ENCODE measurements at places on chromosomes 2 and 18.
A peak's percentile ranks its signal among the peaks of the same experiment; 100 is the strongest.

DNA sequence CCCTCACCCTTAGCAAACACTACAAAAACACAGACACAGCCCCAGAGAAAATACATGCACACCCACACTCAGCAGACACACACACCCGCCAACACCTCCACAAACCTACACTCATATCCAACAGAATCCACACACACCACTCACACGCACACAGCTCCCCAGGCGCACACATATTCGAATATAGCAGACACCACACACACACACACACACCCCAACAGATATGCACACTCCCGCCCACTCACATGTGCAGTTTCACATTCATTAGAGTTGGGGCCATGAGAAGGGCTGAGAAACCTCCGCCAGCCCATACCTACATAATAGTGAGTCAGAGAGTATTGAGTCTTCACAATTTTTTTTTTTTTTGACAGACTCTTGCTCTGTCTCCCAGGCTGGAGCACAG is 29.4 kb upstream of the NOTO start:
- no peak for DNase-seq

DNA sequence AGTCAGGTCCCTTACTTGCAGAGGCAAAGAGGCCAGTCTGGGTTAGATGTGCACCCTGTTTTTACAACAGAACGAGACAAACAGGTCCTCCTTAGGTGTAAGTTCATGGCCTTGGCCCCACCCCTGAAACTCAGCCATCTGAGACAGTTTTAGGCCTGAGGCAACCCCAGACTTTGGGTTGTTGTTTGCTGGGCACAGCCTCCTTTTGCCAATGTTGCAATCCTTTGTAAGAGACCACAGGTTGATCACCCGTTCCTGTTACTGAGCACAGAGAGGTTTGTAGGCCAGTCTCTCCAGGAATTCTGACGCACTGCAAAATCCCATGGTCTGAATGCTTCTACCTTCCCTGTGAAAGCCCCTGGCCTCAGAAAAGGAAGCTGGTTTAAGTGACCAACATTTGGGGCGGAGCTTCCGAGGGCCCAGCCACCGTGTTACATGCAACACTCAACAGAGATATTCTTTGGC is 15.5 kb upstream of the IL1RN start:
- DNase-seq: peak; percentile 61

DNA sequence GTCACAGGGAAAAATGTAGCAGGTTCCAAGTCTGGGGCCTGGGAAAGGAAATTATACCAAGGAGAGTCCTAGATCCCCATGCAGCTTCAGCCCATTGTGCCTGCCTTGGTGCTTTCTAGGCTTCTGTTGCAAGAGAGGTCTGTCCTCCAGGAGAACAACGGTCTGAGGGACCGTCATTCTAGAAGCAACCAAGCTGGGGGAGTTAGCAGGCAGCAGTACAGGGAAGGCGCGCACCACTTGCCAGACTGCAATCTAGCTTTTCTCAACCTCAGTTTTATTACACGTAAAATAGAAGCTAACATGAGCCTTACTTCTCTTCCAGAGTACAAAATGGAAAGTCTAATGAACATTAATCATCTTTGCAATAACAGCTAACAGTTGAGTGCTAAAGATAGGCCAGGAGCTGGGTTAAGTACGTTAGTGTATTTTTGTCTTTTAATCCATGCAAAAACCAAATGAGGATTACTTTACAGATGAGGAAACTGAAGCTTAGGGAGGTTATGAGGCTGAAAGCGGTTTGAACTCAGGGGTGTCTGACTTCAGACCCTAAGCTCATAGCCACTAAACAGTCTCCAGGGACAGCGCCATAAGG is 1.9 kb downstream of the TCF23 start:
- no peak for DNase-seq

GRCh38 chr2:108905906-108906305 is 83.1 kb downstream of the EDAR start:
- no peak for DNase-seq

DNA sequence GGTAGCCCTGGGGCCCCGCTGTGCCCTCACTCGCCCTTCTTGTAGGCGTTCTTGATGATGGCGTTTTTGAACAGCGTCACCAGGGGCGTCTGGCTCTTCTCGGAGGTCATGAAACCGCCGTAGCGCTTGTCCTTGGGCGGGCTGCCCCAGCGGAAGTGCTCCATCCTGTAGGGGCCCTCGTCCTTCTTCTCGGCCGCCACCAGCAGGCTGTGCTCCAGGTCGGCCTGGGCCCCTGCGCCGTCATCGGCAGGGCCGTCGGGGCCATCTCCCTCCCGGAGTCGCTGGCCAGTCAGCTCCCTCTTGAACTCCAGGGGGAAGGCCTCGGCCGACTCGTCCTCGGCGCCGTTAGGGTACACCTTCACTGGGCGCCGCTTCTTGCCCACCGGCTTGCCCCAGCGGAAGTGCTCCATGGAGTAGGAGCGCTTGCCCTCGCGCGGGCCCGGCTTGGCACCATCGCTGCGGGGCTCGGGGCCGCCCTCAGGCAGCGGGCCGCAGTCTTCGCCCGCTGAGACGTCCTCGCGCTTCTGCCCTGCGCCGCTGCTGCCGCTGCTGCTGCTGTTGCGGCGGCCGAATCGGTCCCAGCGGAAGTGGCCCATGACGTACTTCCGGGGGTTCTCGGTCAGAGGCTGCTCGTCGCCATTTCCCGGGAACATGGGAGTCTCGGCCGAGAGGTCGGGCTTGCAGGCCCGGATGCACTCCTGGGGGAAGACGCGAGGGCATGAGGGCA is 7.2 kb downstream of the POMC start:
- peak; percentile 71 for DNase-seq

GRCh38 chr2:191740016-191740419 is 62.1 kb downstream of the NABP1 start:
- peak; percentile 63 for DNase-seq

- no peak for DNase-seq
Observed at GRCh38 chr2:24856791-24857211, 63.2 kb downstream of the ADCY3 start.

DNA sequence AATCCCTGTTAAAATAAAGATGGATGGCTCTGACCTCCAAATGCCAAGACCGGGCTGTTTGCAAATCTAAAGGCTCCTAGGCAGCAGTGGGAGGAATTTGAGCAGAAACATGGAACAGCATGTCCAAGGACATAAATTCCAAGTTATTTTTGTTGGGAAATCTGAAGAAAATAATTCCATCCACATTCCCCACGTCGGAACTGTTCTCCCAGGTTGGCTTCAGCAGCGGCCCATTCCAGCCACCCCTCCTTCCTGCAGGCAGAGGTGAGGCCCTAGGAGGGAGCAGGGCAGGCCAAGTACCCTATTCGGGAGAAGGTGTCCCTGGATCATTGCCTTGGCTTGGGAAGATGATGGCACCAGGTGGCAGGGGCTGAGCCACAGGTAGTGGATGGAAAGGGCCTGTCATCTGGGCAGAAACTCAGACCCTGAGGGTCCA is 117.1 kb downstream of the CAPN13 start:
- DNase-seq: no peak

GRCh38 chr2:173248381-173248780 is 106.3 kb upstream of the CDCA7 start:
- DNase-seq: no peak

GRCh38 chr2:114709936-114710850 is 267.8 kb downstream of the DPP10 start:
- DNase-seq: no peak

- no peak for DNase-seq
Observed at GRCh38 chr18:5518899-5519371, 24.9 kb downstream of the EPB41L3 start.

- DNase-seq: no peak
Observed at GRCh38 chr2:187842978-187843847, 289.0 kb upstream of the TFPI start.

DNA sequence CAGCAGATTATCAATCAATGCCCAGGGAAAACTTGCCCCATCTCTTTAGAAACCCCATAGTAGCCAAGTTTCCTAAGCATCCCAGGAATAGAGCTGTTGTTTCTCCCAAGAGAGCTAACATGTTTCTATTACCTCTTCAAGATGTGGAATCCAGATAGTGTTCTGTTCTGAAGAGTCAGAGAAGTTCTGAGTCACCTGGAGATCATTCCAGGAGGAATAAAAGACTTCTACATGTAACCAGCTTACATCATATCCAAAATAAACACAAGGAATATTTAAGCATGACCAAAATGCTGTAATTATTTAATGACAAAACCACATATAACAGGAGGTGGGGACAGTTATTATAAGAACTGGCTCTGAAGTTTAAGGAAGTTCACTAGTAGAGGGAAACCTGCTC is 51.0 kb upstream of the GORASP2 start:
- DNase-seq: no peak

DNA sequence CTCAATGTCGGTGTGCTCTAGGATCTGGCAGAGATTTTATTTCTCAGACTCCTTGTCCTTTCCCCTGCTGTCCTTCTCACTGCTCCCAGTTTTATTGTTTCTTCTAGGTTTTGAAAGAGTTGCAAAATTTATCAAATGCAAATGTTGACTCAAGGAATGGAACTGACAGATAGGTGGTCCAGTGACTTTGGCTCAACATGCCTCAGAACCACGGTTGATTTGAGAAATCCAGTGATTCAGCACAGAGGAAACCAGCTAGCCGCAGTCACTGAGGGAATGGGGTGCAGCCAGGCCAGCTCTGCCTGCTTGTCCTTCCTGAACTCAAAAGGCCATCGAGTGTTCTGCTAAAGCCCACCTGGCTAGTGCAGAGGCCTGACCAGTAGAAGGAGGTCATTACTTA is 125.7 kb upstream of the LYPD6 start:
- DNase-seq: no peak

DNA sequence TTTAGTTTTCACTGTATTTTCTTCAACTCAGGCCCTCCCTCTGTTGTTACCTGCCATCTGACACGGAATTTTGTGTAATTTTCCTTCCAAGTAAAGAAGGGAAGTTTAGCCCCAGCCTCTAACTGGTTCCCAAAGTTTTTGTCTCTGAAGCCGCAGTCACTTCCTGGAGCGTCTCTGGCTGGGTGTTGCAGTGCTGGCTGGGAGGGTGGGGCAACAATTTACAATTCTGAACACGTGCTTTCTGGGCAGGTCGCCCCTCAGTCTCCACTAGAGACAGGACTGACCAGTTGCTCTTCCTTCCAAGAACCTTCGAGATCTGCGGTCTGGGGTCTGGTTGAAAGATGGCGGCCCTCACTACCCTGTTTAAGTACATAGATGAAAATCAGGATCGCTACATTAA is 3.5 kb downstream of the CNDP2 start:
- peak; percentile 48 for DNase-seq

DNA sequence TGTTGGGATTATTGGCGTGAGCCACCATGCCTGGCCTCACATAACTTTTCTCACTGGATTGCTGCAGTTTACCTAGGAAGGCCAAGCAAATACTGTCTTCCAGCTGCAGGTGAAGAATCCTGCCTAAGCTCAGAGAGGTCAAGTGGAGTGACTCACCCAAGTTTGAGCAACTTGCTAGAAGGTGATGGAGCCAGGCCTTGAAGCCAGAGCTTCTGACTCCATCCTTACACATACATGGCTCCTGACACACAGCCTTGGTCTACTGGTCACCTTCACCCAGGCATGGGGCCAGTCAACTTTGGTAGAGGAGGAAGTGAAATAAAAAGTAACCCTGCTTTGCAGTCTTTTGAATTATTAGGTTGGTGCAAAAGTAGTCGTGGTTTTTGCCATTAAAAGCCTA is 93.5 kb downstream of the VWA3B start:
- DNase-seq: no peak

GRCh38 chr18:52312346-52312745 is 27.7 kb upstream of the DCC start:
- no peak for DNase-seq

GRCh38 chr2:70145144-70145490 is 45.7 kb downstream of the C2orf42 start:
- no peak for DNase-seq

DNA sequence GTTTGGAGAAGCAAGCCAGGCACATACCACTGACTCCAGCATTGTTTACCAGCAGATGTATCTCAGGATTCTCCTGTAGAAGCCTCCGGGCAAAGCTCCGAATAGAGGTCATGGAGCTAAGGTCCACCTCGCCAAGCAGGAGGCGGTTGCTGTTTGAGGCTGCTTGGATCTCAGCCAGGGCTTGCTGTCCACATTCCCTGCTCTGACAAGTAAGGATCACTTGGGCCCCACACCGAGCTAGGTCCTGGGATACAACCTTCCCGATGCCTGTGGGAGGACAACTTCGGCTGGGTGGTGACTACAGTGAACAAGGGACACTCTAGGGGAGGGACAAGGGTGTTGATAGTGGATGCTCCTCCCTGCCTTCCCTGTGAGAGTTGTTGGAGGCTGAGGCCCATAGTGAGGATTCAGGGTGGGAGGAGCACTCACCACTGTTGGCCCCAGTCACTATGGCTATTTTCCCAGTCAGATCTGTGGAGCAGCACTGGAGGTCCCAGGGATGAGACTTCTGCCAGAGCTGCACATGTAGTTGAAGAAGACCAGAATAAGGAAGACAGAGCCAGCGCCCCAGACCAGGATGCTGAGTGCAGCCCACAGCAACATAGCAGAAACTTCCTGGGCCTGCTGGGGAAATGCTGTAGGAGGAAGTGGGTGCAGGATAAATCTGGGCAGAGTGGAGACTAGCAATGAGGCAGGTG is 8.3 kb downstream of the C2orf81 start:
- DNase-seq: no peak

- no peak for DNase-seq
Observed at GRCh38 chr2:28155086-28155485, 237.6 kb upstream of the FOSL2 start.

DNA sequence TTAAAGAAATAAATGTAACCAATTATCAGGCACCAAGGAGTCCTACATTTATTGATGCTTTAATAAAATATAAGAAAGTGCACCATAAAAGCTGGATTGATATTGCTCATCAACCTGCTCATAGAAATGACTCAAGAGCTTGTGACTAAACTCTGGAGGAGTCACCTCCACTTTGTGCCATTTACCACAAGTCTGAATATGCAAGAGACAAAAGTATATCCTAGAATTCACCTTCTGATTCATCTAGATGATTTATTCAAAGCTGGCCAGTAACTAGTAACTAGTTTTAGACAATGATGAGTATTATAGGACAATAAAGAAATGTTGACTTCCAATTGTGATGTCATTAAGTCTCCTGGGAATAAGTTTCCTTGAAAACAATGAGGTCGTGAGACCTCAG is 146.0 kb upstream of the SOX11 start:
- no peak for DNase-seq

DNA sequence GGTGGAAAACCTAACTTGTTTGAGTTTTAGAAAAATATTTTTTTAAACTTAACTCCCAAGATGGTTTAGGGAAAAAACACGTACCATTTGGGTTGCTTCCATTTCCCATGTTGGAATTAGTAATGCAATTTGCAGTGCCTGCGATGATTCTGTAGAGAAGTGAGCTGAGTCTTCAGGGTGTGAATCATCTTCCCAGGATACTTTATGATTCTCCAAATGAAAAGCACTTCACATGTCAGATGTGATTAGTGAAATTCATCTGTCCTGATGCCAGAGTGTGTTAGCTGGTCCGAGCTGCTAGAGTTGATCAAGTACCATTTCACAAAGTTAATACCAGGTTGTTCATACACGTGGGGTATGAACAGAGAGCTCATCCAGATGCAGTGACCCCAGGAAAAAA is 59.1 kb downstream of the ACOXL start:
- no peak for DNase-seq

GRCh38 chr2:26640331-26640745 is 828 bp downstream of the CIB4 start:
- no peak for DNase-seq
